ENCODE measurements at places on chromosomes 5 and 9.

- DNase-seq, result no peak
Measured at GRCh38 chr9:8895106-8895860, 1095.7 kb upstream of the DMAC1 start.

DNA sequence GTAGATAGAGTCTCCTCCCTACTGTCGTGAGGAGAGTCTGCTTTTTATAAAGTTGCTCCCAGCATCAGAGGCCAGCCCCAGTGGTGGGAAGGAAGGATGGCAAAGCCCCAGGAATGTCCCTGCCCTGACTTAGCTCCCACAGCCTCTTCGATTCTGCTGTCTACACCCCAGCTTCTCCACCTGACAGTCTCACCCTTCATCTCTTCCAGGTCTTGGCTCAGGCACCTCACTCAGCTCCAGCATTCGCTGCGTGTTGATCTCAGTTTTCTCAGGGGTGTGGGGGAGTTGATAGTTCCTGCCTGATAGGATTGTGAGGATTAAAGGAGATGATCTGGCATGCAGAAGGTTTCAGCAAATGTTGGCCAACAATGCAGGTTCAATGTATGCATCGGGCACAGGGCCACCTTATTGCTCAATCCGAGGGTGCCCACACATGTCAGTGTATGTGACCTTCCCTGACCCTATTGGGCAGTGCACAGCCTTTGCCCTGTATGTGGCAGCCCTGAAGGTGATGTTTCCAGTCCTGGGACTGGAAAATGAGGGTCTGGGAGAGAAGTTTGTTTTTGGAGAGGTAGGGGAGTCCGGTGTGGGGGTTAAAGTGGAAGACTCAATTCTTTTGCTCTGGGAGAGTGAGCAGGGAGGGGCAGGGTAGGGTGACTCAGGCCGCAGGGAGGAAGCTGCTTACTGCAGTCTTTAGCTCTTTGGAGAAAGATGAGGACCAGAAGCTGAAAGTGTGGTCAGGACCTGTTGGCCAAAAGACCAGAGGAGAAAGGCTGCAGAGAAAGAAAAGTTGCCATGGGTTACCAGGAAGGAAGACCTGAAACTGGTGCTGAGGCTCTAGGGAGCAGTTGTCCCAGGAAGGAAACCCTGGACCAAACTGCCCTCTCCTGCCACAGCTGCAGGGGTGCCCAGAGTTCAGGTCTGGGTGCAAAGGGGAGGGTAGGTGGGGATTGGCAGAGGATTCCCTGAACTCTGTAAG lies 153.2 kb downstream of the MACROH2A1 start:
- no peak for DNase-seq

DNA sequence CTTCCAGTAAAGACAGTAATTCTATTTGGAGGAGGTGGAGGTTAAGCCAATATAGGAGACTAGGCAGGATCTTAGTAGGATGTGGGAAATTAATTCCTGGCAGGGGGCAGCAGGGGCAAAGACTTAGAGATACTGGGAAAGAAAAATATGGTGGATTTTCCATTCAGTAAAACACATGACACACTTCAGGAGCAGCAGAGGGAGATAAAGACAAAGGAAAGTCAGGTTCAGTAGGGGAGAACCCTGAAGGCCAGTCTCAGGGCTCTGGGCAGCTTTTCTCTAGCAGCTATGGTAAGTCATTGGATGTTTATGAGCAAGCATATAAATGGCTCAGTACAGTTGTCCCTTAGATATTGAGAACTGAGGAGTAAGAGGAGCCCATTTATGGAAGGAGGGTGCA lies 105.5 kb downstream of the PJA2 start:
- no peak for DNase-seq

- no peak for DNase-seq
Measured at GRCh38 chr5:89156226-89156625, 273.2 kb upstream of the MEF2C start.

GRCh38 chr9:72597181-72597517 lies 75.7 kb downstream of the TMC1 start:
- no peak for DNase-seq

DNA sequence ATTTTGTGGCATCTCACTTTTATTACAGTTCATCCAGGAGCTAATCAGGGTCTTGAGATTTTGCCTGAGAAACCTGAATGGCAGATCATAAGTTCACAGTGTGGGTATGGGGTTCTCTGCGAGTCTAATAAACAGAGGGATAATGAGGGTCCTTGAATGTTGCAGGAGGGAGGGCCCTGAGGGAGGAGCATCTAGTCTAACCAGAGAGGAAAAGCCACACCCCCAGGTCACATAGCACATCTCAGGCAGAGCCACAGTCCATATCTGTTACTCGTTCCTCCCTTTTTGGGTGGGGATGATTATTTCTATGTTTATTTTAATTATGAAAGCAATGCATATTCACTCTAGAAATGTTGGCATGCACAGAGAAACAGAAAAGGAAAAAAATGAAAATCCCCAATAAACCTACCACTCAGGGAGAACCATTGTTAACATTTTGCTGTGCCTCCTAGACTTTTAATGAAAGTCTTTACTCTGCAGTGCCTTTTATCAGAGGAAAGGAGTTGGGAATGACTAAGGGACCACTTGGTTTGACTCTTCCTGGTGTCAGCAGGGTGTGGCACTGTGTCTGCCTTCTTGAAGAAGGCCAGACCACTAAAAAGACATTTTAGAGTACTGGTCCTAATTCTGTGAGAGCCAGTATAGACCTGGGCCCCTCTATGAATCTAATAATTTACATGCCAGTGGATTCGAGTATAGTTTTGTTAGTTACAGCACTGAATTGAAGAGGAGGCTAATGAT lies 2.8 kb downstream of the GALNT12 start:
- no peak for DNase-seq

GRCh38 chr5:113123618-113124017 lies 147.0 kb downstream of the DCP2 start:
- no peak for DNase-seq

DNA sequence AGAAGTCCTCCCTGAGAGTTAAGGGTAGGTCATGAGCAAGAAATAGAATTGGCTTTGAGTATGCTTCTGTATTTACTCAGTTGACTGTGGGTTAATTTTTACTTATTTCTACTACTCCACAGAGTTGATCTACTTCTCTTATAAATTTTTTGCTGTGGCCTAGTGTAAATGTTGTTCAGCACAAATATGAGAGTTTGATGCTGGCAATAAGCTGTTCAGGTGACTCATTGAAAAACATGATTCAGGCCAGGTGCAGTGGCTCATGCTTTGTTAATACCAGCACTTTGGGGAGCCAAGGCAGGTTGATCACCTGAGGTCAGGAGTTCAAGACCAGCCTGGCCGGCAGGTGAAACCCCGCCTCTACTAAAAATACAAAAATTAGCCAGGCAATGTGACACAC lies 4.5 kb upstream of the CDK7 start:
- no peak for DNase-seq

- no peak for DNase-seq
Measured at GRCh38 chr5:151880324-151880723, 44.3 kb downstream of the GLRA1 start.
